Fibroblast of villous mesenchyme (primary cell): ENCODE measurements at places on chromosomes 5 and 9.

DNA sequence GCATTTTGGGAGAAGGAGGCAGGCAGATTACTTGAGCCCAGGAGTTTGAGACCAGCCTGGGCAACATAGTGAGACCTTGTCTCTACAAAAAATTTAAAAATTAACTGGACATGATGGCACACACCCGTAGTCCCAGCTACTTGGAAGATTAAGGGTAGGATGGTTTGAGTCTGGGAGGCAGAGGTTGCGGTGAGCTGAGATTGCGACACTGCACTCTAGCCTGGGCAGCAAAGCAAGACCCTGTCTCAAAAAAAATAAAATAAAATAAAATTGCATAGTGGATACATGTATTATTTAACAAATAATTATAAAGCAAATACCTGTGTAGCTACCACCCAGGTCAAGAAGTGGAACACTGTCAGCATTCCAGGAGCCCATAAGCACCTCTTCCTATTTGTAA lies 90.1 kb downstream of the CDC42SE2 start:
- no peak for DNase-seq

DNA sequence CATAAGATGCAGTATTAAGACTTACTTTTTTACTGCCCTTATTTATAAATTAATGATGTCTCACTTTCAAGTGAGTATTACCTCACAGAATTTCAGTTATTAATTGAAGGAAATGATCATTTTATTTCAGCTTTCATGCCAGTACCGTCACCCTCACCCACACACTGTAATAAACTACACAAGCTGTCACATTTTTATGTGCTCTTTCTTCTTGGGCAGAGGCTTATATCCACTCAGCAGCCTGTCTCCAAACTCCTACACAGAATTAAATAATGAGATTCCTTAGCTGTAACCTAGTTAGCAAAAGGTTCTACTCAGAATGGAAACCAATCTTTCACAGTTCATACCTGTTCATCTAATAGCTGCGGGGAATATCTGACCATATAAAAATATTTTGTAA lies 1915.8 kb upstream of the CDH6 start:
- DNase-seq = no peak

- DNase-seq = peak; percentile 26
These were observed 970.9 kb upstream of the NUDT12 start for GRCh38 chr5:104533498-104533897.

DNA sequence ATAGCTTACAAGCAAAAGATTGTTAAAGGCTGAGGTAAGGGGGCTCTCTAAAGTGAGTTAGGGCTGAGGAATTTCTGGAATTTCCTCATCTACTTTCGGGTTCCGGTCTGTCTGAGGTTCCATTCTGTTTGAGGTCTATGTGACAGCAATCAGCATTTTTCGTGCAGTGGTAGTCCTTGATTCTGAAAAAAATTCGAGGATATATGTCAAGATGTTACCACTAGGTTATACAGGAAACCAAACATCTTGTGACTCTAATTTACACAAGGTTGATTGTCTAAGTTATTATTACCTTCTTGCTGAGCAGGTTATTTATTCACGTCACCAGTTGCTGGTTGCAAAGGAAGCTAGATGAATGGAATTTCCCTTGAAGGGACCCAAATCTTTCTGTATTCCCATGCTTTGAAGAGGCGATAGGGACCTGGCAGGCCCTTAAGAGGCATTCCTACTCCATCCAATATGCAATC lies 35.2 kb downstream of the RLN2 start:
- DNase-seq = peak; percentile 3

DNA sequence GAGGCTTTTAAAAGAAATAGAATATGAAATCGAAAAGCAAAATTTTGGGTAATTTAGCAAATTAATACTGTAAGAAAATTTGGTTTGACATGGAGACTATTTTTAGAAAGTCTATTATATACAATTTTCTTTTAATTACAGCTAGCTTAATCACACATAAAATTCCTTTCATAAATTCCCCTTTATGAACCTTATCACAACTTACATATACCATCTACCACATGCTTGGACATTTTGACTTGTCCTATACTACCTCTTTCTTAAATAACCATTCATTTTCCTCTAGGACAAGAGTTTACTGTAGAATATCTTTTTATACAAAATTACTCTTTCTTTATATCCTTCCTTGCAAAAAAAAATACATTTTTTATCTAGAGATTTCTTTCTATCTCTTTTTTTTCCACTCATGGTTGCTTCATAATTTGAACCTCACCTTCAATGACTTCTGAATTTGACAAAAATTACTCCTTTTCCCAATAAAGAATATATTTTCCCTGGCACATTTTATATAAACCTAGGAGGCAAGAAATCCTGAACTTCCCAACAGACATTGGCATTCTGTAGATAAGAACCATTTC lies 34.0 kb upstream of the SYK start:
- DNase-seq = no peak

- peak; percentile 51 for DNase-seq
These were observed 83.8 kb upstream of the GNA14 start for GRCh38 chr9:77731930-77732329.

DNA sequence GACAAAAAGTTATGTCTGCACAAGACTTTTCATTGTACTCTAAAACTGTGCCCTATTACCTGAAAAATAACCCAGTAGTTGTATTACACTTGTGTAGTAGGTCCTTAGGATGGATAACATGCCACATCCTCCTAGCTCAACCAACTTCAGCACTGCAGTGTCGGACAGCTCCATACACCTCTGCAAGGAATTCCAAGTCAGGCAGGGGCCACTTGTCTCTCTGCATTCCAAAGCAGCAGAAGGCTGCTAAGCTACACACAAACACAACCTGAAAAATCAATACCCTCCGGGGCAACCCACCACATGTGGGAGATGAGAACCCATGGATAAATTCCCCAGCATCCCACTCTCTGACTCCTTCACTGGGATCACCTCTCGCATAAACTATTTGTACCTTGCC lies 50.2 kb downstream of the MED10 start:
- peak; percentile 17 for DNase-seq

DNA sequence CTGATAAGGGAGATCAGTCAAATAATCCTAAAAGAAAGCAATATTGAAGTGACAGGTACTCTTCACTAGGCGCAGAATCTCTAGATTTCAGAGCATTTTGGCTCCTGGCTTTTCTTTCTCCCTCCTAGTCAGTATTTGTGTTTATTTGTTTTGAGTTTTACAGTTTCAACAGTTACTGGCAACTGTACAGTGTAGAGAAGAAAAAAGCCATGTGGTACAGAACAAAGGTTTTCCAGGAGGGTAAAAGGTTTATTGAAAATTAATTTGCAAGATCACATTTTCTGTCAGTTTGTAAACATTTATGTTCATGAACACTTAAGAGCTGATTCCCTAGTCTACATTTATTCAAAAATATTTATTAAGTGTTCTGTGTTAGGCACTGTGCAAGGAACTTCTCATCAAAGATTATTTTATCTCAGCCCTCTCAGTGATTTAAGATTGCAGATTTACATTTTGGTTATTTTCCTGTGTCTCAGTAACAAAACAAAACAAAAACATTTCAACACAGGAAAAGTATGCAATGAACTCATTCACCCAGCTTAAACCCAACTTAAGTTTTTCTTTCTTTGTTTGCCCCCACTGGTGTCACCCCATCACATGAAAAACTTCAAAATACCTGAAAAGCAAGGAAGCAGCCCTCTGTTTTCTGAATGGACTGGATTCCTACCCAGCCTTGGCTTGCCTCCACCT lies 12.9 kb downstream of the MINAR2 start:
- DNase-seq = peak; percentile 44

- no peak for DNase-seq
These were observed 145.0 kb downstream of the ROR2 start for GRCh38 chr9:91805031-91805430.

DNA sequence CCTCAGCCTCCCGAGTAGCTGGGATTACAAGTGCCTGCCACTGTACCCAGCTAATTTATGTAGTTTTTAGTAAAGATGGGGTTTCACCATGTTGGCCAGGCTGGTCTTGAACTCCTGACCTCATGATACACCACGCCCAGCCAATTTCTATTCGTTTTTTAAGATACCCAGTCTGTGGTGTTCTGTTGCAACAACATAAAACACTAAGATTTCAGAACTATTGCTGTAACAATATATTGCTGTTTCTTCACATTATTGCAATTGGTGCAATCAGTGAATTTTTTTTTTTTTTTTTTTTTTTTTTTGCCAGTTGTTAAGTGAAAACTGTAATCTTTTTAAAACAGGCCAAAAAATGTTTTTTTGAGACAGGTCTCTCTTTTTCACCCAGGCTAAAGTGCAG lies 9.9 kb downstream of the SRP19 start:
- no peak for DNase-seq

GRCh38 chr9:129823935-129824601 lies at the start of gene TOR1A:
TSS of gene TOR1A (minus strand) at chr9:129824136. CDS start at chr9:129824085, 51 bp downstream.
- DNase-seq = peak; percentile 96

DNA sequence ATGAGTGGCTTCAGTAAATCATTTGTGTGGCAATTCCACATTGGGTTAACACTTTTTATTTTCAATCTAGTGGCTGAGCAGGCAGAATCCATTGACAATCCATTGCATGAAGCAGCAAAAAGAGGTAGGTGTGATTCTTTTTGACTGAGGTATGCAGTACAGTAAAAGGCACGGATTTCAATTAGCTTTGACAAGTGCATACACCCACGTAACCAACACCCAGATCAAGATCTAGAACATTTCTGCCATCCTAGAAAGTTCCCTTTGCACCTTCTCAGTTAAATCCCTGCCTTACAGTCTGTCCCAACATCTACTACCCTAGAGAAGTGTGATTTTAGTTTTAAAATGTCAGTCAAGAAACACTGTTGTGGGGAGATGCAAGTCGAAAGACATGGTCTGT lies 43.4 kb downstream of the OSTF1 start:
- no peak for DNase-seq

DNA sequence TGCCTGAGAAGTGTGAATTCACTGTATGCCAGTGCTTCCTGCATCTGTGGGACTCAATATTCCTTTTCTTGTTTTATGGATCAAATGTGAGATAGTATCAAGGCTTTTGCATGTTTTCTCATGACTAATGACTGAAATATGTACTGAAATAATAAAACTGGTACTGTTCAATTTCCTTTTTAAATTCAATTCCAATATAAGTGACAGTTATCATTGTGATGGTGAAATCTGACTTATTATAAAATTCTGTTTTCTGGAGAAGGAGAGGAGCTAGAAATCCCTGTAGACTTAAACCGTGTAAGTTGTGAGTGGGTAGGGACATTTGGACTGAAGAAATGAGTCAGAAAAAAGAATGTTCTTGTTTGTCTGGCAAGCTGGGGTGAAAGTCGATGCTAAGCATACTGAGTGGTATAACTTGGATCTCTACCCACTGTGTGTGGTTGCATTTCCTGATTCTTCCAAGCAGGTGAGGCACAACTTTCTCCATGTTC lies 245.2 kb downstream of the EFNA5 start:
- DNase-seq = peak; percentile 75

DNA sequence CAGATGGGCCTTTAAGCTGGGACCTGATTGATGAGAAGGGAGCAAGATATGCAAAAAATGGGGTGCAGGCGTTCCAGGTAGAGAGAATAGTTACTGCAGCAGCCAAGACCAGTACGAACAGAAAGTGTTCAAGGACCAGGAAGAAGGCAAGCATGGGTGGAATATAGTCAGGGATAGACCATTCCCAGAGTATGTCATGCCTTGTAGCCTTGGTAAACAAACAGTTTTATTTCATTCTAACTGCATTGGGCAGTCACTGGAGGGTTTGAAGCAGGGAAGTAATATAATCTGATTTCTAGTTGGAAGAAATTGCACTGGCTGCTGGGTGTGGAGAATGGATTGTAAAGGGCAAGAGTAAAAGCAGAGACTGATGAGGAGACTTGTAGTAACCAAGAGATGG lies 30.5 kb upstream of the IL13 start:
- DNase-seq = no peak

GRCh38 chr9:93686880-93687236 lies 110.5 kb downstream of the PHF2 start:
- DNase-seq = no peak

- DNase-seq = no peak
These were observed 581.6 kb upstream of the CDH9 start for GRCh38 chr5:27619982-27620381.

GRCh38 chr9:72462340-72462739 lies 59.1 kb upstream of the TMC1 start:
- DNase-seq = no peak

DNA sequence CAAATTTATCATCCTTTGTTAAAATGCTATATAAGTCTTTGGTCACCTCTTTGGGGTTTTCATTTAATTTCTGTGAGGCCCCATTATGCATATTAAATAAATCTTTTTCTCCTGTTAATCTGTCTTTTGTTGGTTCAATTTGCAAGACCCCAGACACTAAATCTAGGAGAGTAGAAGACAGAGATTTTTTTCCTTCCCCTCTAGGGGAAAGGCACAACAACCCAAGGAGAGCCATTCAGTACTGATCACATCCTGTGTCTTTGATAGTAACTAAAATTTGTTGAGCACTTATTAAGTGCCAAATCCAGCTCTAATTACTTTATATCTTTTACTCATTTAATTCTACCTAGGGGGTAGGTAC lies 74.4 kb downstream of the ALDH7A1 start:
- no peak for DNase-seq

DNA sequence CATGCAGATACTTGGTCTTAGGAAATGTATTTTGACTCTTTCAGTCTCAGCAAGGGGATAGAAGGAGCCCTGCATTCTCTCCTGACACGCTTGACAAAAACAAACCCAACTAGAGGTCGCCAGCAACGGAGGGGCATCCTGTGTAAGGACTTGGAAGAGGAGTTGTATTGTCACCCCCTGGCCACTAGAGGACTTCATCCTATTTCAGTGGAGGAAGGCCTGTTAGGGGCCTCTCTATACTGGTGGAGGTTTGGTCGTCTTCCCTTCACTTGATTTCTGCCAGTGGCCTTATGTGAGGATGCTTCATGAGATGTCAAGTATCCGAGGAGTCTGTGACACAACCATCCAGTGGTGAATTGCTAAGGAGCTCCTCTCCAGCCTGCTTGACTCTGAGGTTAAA lies 122.8 kb upstream of the STC2 start:
- DNase-seq = peak; percentile 21

GRCh38 chr9:3879726-3880505 lies 354.1 kb upstream of the RFX3 start:
- no peak for DNase-seq

- DNase-seq = peak; percentile 67
These were observed at the start of gene JAKMIP2 for GRCh38 chr5:147782110-147783028. TSS of gene JAKMIP2 (minus strand) at chr5:147782728. CDS start at chr5:147671806, 110,922 bp downstream.

DNA sequence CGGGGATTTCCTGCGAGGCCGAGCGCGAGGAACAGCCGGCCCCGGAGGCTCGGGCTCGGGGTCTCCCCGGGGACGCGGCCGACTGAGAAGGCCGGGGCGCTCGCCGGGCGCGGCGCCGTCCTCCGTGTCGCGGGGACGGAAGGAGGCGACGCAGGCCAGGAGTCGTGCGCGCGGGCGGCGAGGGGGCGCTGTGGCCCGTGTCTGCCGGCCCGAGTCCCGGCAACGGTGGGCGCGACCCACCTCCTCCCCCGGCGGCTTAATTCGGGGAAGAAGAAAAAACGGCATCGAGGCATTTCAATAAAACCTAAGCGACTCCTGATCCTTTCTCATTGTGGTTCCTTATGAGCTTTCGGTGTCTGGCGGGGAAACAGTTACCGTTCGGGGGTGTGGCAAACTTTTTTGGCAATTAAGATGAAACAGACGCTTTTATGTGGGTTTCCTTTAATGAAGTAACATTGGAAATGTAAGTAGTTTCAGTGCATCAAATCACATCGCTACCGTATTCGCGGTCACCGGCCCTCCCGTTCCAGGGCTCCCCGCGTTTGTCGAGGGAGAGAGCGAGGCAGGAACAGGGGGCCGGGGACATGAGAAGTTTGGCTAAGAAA lies 3.7 kb upstream of the IRX2 start:
- no peak for DNase-seq

GRCh38 chr5:96861076-96861475 lies 15.2 kb upstream of the ERAP2 start:
- no peak for DNase-seq
